ENCODE measurements at places on chromosomes 16 and 17. TPM values are rescaled to one million over a fixed set of nuclear protein-coding genes. Genes with fewer than 3 reads are reported as not detected.

The CDRT4 gene
- total RNA-seq: 8.0 TPM

The FBXW10 gene
- not detected for total RNA-seq

The C16orf90 gene
- total RNA-seq: not detected

DNA sequence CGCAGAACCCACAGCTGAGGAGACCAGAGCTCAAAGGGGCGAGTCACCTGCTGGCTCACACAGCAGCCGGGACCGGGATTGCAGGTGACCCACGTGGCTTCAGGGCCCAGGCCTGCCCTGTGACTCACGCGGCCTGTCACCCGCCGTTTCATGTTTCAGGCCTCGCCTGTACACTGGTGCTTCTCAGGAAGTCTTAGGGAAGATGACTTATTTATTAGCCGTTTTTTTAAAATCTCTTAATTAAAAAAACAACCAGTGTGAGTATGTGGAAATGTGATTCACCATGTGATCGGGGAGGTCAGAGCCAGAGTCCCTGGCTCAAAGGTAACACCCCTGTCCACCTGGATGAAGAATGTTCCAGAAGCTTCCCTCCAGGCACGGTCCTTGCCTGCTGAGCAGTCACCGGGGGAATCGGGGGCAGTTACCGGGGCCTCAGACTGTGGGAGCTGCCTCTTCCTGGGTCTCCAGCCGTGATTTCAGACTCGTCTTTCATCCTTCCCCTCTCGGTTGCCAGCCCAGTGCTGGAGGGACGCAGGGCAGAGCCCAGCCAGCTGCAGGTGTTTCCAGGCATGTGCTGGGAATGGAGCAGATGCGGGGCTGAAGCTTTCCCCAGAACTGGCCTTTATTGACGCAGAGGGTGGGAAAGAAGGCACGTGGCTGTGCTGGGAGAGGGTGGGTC is 49.3 kb downstream of the CMIP start:
- peak; percentile 74 for DNase-seq

DNA sequence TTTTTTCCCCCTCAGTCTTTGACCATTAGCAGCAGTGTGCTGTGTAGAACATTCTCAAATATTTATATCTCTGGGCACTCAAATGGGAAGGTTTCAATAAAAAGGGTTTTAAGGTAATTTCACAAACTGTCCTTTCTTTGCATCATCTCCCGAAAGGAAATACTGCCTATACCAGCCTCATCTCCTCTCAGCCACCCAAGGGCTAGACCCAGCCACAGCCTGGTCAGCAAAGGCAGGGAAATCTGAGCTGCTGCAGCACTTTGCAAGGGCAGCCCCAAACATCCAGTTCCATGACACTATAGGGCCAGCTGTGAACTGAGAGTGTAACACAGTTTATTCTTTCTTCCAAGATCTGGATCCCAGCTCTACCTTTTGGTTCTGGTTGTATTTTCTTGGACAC is 28.9 kb downstream of the TMEM11 start:
- no peak for DNase-seq

DNA sequence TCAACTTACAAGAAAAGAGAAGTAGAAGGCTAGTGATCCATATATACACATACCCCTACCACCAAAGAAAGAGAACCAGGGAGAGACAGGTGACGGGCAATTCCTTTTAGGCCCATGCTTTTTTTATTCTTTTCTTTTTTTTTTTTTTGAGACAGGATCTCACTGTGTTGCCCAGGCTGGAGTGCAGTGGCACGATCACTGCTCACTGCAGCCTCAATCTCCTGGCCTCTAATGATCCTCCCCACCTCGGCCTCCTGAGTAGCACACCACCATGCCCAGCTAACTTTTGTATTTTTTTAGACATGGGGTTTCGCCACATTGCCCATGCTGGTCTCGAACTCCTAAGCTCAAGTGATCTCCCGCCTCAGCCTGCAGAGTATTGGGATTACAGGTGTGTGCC is 4.8 kb downstream of the HSPB9 start:
- no peak for DNase-seq

The TM4SF5 gene
- total RNA-seq: 0.88 TPM

The ABI3 gene
- 18.3 TPM for total RNA-seq

DNA sequence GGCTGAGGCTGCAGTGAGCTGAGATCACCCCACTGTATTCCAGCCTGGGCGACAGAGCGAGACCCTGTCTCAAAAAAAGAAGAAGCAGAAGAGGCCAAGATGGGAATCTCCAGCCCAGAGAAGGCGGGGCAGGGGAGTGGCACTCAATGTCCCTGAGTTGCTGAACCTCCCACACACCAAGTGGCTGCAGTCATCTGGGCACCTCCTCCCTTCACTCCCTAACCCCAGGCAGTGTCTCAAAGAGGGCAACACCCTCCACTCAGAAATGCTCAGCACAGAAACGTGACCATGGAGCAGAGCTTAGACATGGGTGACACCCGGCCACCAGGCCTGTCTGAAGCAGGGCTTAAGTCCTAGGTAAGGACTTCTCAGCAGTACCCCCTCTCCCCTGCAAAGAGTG is 36.3 kb upstream of the BCAR1 start:
- peak; percentile 39 for DNase-seq

DNA sequence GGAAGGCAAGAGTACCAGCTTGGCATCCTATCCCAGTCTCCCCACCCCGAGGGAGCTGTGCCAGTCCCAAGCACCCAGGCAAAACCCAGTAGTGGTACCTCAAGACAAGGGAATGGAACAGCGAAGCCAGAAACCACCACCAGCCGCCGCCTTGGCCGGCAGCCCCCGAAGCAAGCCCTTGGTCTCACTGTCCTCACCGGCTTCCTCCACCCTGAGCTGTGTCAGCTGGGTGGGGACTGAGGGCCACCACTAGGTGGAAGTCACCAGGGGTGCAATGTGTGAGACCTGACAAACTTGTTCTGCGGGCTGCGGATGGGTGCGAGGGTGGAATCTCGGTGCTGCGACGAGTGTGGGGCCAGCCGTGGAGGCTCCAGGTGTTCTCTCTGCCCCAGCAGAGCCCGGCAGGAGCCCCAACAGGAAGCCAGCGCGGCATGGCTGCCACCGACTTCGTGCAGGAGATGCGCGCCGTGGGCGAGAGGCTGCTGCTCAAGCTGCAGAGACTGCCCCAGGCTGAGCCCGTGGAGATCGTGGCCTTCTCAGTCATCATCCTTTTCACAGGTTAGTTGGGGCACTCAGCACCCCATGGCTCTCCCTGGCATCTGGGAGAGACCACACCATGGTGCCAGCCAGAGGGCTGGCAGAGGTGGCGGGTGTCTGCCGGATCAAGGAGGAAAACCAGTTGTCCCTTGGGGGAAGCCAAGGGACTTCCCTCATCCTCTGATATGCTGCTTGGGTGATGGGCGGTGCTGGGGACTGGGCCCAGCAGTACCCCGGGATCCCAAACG is 6.7 kb downstream of the SMIM5 start:
- peak; percentile 86 for DNase-seq

DNA sequence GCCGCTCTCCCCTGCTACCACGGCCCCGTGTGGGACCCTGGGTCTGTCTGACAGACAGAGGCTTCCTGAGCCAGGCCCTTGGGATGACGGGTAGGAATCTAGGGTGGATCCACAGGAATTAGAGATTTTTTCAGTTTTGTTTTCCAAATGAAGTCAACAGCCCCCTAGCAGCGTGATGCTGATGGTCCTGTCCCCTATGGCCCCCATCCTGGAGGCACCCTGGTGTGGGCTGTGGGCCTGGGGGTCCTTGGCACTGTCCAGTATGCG is 15.5 kb downstream of the CENPX start:
- no peak for DNase-seq

Measured in kidney (tissue), 22 donors.